ENCODE measurements at places on chromosomes 2 and 18.
A peak's percentile ranks its signal among the peaks of the same experiment; 100 is the strongest.

DNA sequence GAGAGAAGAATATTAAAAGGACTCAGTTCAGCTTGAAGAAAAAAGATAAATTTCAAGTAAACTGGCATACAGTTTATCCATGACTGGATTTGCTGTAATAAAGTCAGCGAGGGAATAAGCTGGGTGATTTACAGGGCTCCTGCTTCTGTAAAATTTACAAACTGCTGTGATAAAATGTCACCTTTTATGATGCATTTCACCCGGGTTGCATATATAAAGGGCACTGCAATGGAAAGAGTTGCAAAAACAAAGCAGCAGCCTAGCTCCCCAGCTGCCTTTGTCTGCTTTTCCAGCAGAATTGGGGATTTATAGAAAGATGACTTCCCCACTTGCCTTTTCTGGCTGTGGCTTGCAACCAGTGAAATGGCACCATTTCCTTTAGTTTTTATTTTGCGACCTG, 132.5 kb upstream of the LHCGR start:
- DNase-seq, result no peak

DNA sequence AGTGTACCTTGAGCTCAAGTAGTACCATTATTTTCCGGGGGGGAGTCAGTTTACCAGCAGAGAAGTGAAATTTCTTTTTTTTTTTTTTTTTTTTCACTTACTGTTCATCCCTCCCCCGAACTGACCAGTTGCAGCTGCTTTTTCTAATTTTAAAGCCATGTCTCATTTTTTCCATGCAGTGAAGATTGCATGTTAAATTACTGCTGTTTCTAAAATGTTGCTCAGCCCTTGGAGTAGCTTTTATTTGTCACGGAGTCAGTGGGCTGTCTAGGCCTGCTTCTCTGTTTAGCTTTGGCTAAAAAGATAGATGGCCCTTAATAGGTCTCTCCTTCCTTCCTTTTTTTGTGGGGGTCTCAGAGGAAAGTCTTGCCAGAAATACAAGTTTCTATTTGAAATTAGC, 70.2 kb downstream of the NGEF start:
- DNase-seq, result no peak

DNA sequence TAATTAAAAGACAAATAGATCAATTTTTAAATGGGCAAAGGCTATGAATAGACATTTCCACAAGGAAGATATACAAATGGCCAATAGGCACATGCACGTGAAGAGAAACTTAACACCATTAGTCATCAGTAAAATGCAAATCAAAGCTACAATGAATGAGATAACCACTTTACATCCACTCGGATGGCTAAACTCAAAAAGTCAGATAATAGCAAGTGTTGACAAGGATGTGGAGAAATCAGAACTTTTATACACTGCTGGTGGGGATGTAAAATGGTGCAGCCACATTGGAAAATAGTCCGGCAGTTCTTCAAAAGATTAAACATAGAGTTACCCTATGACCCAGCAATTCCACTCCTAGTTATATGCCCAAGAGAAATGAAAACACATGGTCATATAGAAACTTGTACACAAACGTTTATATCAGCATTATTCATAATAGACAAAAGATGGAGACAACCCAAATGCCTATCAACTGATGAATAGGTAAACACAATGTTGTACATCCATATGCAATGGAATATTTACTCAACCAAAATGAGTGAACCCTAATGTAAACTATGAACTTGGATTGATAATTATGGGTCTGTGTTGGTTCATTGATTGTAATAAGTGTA, 51.1 kb downstream of the SMAD7 start:
- DNase-seq, result no peak

- no peak for DNase-seq
Observed at GRCh38 chr2:853203-853870, 97.3 kb upstream of the SNTG2 start.

GRCh38 chr2:109288544-109289368, 159.8 kb downstream of the SH3RF3 start:
- no peak for DNase-seq

- DNase-seq, result no peak
Observed at GRCh38 chr18:67519592-67519991, 3.1 kb upstream of the DSEL start.

DNA sequence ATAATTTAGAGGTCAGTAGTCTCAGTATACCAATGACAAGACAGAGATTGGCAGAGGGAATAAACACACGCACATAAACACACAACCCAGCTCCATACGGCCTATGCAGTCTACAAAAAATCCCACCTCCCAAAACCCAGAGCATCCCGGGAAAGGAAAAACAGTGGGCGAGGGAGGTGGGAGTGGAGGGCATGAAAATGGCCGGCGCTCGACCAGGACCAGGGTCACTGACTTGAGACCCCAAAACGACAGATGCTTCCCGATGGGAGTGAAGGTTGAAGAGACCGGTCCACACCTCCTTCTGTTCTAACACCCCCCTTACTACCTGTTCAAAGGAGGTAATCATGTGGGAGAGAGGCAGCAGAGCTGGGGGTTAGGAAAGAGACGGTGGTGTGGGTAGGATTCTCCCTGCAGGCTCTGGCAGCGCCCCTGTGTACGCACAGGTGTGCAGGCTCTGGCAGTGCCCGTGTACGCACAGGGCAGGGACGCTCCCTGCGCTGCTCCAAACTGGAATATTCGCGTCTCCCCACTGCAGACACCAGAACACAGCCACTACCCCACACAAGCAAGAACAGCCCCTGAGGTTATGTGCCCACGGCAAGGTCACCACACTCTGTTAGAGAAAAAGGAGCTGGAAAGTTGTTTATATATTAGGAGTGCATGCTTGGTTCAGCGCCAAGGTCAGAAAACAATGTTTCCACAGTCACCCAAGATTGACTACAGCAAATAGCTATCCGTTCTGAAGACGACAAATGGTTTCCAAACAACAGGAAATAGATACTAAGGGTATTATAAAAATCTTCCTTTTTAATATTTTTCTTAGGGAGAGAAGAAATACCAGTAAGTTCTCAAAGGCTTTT, 67.9 kb downstream of the EIPR1 start:
- DNase-seq, result no peak

DNA sequence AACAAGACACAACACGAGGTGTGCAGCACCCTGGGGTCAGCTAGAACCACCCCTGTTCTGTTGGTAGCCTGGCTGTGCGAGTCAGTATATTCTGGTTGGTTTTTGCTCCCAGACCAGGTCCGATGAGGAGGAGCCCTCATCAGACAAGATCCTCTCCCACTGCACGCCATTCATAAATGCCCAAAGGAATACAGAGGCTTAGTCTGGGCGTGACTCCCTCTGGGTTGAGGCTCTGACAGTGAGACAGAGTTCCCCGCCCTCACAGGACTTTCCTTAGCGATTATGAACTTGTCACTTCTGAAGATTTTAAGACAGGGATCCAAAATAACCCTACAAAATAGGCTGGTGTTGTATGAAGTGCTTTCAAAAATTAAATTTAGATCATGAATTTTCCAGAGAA, 85.5 kb upstream of the MC2R start:
- no peak for DNase-seq

GRCh38 chr18:76259096-76259495, 235.9 kb downstream of the ZNF516 start:
- DNase-seq, result no peak

DNA sequence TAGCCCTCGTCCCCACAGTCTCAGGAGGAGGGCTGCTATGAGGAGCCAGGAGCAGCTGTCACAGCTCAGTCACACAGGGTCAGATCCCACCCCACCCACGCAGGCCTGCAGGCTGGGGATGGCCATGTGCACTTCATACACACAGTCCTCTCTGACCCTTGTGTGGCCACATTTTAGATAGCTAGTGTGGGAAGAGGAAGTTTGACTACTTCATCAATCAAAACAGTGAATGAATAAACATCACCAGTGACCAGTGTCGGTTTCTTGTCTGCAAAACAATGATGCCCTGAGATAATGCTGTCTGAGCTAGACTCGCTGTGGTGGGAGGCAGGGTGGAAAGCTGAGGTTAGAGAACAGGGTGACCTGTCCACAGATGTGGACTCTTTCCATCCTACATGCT, 107.1 kb downstream of the PIEZO2 start:
- no peak for DNase-seq

GRCh38 chr2:179424571-179424970, 159.9 kb upstream of the SESTD1 start:
- no peak for DNase-seq

GRCh38 chr2:159497256-159497655, 119.1 kb downstream of the BAZ2B start:
- no peak for DNase-seq

- DNase-seq, result no peak
Observed at GRCh38 chr2:43191947-43192516, 34.4 kb downstream of the ZFP36L2 start.

- no peak for DNase-seq
Observed at GRCh38 chr2:234977228-234977679, 25.4 kb downstream of the SH3BP4 start.

- no peak for DNase-seq
Observed at GRCh38 chr2:239127513-239127912, 273.3 kb downstream of the HDAC4 start.

DNA sequence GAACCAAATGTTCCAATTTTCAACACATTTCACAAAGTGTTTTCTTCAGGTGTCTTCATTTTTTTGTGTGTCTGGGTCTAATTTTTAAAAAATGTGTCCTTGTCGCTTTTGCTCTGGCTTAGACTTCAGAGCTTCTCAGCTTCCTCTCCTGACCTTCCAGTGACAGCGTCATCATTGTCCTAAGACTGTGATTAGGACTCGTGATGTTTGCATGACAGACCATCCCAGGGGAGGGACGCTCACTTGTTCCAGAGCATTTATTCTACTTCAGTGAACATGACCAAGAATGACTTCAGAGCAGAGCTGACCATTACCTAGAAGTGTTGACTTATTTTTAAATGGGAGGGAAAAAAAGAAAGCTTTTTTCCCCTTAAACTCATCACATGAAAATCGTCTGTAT, 591.9 kb downstream of the IRS1 start:
- DNase-seq, result no peak

GRCh38 chr2:199216253-199216652, 241.5 kb downstream of the SATB2 start:
- DNase-seq, result no peak

- DNase-seq, result no peak
Observed at GRCh38 chr18:3067722-3068121, 54.8 kb upstream of the LPIN2 start.

- no peak for DNase-seq
Observed at GRCh38 chr2:162458240-162458639, 114.3 kb downstream of the GCA start.

GRCh38 chr2:217941339-217941738, 61.5 kb downstream of the TNS1 start:
- DNase-seq, result peak; percentile 71

GRCh38 chr2:177296040-177296439, 31.5 kb upstream of the NFE2L2 start:
- DNase-seq, result no peak

GRCh38 chr2:168116448-168116847, 130.9 kb downstream of the STK39 start:
- DNase-seq, result no peak

GRCh38 chr2:218985325-218986091, 524 bp upstream of the FEV start:
- DNase-seq, result no peak
